ENCODE measurements at places on chromosomes 16 and 17.

DNA sequence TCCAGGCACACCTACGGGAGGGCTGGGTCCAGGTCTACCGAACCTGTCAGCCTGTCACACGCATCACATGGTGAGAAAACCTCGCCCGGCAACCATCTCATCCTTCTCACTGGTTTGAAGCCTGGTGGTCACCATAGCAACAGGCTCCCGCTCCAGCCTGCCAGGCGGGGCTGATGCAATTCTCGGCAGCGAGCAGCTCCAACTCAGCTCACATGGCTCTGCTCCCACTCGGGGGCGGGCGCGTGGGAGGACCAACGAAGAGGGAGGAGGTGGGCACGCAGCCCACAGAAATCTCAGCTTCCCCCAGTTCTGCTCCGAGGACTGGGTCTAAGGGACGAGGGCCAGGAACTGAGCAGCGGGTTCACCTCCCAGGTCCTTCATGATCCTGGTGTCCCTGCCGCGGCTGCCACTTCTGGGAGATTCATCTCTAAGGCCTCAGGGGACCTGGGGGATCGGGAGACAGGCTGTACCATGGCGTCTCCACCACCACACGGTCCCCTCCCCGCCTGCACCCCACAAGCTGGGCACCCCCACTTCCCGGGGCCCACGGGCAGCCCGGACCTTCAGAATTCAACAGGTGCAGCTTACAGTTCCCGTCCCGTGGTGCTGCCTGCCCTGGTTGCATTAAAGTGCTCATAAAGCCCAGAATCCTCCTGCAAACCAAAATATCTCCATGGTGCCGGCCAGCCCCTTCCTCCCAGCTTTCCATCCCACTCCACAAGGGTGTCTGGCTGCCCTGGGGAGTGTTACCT, 25.8 kb downstream of the ABR start:
- DNase-seq = no peak

- DNase-seq = no peak
These were observed 13.4 kb upstream of the PLLP start for GRCh38 chr16:57297856-57298255.

DNA sequence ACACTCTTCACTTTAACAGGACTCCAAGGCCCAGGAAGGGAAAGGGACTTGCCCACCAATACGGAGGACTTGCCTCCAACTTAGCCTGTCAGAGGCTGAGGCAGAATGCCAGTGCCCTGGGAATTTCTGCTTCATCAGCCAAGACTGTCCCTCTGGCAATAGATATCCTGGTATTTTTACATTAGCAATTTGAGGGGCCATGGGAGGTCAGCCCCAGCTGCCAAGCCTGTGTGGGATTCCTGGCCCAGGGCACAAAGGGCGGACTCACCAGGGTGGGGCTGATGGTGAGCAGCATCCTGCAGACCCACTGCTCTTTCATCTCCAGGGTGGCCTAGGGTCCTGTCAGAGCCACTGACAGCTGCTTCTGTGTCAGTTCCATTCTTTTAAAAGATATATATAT, 78.3 kb upstream of the CIBAR2 start:
- DNase-seq = no peak

DNA sequence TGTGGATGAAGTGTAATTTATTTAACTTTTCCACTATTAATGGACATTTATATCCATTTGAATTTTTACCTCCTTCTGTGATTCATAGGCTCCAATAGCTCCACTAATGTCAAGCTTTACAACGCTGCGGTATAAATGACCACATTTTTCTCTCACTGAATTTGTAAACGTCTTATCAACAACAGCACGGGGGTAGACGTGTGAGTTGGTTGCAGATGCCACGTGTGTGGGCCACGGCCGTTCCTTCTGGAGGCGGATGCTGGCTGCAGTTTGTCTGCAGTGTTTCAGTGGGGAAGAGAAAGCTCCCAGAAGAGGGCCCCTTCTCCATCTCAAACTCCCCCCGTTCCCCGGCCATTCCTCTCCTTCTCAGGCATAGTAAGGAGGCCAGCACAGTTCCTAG, 68.2 kb upstream of the XYLT1 start:
- no peak for DNase-seq

DNA sequence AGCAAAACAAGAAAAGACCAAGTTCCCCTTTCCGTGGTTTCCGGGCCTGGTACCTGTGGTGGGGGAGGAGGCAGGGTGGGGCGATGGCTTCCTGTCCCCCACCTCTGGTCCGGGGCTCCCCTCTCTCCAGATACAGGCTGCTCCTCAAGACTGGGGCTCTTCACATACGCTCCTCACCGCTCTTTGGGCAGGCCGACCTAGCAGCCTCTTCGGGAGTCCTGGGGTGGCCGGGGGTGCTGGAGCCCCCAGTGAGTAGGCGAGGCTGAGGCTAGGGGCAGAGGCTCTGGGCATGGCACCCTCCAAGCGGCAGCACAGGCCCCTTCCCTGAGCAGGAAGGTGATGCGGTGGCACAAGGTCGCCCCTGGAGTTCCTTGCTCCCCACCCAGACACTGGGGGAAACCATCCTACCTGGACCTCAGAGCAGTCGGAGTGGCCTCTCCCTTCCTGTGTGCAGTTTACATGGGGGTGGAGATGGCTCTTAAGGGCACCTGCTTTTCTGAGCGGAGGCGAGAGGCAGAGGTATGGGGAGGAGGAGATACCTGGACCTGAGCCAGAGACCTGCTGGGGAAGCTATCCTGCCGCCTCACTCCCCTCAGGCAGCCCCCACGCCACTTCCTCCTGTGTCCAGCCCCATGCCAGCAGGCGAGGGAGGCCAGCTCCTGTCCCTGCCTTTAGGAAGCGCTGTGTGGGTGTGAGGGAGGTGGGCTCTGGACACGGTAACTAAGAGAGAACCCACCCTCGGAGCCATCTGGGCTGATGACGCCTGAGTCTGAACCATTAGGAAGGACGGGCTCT, 891 bp downstream of the CORO1A start:
- peak; percentile 37 for DNase-seq

DNA sequence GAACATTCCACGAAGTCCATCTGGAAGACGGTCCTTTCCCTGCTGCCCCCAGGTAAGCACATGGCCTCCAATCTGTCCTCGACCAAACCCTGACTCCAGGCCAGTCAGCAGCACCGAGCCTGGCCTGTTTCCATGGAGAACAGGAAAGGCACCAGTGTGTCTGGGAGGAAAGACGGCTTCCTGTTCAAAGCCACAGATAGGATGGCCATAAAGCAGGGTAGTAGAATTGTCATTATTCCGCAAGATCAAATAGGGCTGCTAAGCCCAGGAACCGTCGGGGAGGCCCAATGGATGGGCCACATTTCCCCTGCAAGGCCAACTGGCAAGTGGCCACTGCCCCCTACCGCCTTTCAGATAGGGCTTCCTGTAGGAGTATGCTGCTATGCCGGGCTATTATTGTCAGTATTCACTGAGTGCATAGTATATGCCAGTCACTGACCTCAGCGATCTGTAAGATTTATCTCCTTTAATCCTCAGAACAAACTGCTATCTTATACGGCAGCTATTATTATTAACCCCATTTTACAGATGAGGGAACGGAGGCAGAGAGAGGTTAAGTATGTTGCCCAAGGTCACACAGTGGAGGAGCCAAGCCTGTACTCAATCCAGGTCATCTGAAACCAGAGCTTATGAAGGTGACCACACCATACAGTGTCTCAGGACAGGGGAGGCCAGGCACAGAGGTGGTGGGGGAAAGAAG, 23.0 kb upstream of the PLCG2 start:
- no peak for DNase-seq

DNA sequence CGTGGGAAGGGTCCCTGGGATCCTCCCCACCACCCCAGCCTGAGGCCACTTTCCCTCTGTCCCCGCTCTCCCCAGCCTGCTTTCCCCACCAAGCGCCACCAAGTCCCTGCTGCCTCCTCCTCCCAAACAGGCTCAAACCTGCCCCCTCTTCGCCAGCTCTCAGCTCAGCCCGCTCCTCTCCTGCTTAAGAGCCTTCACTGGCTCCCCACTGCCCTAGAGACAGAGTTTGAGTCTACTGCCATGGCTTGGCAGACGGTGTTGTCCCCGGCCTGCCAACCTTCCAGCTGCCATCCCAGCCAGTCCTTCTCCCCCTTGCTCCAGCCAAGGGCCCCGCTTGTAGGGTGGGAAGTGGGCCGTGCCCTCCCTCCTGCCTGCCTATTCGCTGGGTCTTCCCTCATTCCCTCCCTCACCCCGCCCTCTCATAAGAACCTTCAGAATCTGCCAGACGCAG, 11.1 kb downstream of the IL4R start:
- DNase-seq = no peak

GRCh38 chr17:36131421-36131820, 27.8 kb downstream of the CCL4 start:
- no peak for DNase-seq

- DNase-seq = peak; percentile 56
These were observed 4.4 kb downstream of the CD19 start for GRCh38 chr16:28935924-28936783.

- no peak for DNase-seq
These were observed 53.9 kb upstream of the MRC2 start for GRCh38 chr17:62573480-62574117.

DNA sequence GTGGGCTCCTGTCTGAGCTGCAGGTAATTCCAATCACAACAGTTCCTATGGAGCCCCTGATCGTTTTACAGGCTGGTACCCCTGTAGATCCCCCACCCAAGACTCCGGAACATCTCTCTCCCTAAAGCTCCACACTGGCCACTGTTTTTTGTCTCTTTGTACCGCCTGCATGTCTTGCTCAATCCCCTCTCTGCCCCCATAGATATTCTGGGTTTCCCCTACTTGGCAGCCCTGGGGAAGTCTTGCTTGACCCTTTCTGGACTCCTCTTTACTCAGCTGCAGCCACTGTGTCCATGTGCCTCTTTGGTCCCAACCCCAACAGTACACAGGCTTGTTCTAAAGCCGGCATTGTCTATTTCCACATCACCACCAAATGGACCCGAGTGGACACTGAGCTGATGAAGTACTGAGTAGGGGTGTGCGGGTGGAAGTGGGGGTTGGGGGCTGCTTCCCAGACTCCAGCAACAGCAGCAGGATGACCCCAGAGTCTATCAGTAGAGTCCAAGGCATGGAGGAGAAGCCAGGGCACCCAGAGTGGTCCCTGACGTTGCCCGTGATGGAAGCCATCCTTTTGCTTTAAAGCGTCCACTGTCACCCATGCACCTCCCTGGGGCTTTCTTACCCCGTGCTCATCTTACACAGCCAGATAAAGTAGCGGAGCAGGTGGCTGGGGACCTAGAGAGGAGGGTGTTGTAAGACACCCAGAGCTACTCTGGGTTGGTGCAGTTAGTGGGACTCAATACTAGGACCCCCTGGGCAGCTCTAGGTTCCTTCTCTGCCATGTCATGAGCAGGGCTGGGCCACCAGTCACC, 6.4 kb downstream of the CD300LB start:
- no peak for DNase-seq

DNA sequence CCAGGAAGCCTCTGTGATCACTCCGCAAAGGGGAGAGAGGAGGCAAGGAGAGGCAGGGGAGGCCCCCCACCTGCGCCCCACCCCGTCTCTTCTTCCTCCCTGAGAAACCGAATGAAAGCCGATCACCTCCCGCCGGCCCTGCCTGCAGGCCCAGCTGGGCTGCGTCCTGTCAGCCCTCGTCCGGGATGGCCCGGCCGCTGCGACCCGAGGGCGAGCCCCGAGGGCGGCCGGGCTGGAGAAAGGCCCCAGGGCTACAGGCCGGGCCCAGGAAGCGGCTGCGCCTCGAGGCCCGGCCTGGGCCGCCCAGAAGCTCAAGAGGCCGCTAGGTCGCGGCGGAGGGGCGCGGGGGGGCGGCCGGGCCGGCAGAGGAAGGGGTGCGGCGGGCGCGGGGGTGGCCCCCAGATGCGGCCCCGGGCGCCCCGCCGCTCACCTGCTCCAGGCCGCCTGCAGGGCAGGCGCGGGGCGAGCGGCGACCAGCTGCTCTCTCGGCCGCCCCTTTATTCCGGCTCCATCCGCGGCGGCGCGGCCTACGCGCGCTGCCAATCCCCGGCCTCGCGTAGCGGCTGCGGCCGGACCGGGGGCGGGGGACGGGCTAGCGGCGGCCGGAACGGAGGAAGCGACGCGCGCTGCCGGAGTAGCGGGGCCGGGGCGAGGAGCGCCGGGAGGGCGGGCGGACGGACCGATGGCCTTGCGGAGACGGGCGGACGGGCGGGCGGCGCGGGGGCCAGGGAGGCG, at the start of gene ZNF319:
TSS of gene ZNF319 (minus strand) at position 702 of the 735 bp plus-strand sequence. CDS start 2,407 bp downstream, outside the sequence.
- DNase-seq = no peak

DNA sequence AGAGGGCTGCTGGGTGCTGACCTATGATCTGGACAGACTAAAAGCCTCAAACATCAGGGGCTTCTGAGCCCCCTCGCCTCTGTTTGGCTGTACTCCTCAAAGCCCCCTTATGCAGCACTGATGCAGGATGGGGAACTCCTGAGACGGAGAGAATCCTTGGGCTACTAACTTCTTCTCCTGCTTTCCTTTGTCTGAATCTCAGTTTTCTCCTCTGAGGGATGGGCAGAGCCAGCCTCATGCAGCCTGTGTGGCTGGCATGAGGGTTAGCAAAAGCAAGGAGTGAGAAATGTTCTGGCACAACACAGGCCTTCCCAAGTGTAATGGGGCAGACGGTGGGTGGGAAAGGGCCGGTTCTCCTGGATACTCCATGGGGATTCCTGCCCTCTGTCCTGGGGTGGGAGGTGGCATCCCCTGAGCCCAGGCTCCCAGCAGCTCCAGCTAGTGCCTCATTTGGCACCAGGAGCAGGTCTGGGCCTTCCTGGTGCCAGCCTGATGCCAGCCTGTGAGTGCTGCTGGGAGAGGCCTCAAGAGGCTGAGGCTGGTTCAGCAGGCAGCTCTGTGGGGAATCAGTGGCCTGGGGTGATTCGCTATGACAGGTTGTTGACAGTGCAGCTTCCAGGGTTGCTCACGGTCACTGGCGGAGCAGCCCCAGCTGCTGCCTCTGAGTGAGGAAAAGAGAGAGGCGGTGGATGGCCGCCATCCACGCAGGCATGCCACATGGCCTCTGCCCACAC, 4.0 kb upstream of the BRD7 start:
- DNase-seq = no peak

GRCh38 chr16:49287572-49287971, 5.9 kb upstream of the CBLN1 start:
- DNase-seq = no peak

- no peak for DNase-seq
These were observed 263.8 kb upstream of the ELAC2 start for GRCh38 chr17:13281626-13282025.

DNA sequence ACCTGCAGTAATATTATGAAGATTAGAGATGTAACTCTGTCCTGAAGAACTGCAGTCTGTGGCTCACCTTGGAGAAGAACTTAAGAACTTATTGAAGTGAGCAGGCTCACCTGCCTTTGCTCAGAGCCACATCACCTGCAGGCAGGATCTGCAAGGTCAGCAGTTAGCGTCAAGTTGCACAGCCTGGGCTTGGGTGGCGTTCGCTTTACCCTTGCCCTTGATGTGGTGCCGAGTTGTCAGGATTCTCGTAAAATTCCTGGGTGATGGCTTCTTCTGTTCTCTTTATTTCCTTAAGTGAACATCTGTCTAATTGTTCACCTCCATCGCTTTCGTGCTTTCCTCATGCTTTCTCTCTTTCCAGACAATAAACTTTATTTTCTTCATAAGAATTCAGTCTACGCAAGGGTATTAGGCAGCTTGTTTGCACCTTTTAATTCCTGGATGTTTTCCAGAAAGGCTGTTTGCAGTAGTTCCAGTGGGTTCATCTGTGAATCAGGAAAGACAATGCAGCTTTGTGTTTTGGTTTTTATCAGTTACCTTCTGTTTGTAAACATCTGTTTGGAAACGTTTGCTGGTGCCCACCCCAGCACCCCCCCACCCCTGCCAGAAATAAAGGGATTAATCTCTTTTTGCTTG, 254.3 kb downstream of the WWOX start:
- no peak for DNase-seq

Measured in activated naive CD8-positive, alpha-beta T cell treated with anti-CD3 and anti-CD28 coated beads, Interleukin-2, amount 50 U/mL, for 16 hours (primary cell).